ENCODE measurements at places on chromosomes 6 and 20. TPM values are rescaled to one million over a fixed set of nuclear protein-coding genes. Genes with fewer than 3 reads are reported as not detected.

DNA sequence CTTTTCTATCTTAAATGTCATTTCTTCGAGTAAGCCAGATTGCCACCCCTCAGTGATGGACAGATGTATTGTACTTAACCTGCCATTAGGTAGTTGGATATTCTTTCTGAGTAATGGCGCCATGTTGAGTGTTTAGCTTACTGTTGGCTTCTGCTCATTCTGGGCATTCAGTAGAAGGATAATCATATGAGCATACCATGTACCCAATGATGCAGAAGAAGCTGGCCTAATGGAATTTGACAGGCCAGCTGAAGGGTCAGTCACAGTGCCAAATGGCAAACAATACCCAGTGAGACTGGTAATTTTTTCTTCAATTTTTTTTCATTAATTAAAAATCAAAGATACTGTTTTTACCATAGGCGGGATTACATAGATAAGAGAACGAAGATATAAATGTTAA is 1010.8 kb upstream of the EYS start:
- no peak for DNase-seq
- no peak overlapping the region for H3K4me3 ChIP-seq
- H3K27ac ChIP-seq = no peak overlapping the region
- no peaks in the 10 kb centered on the region for H3K27me3 ChIP-seq
- H3K36me3 ChIP-seq = no peaks in the 10 kb centered on the region
- no peaks in the 10 kb centered on the region for H3K4me1 ChIP-seq

DNA sequence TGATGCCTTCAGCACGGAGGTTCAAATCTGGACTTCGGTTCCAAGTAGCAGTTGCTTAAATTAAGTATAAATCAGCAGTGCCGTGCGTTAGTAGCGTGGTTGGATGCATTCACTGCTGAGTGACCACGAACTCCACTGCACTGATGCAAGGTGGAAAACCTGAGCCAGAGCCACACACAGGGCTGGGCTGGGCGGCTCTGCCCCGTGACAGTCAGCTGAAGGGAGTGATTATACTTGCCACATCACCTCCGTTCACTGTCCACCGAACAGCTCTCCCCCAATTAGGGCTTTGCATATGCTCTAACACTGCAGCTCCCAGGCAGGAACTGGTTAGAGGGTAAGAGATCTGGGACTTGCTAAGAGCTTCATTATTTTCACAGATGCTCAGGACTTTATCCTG is 22.2 kb downstream of the PPP1R3G start:
- H3K4me3 ChIP-seq = no peak overlapping the region
- no peak for DNase-seq
- H3K27me3 ChIP-seq = no peaks in the 10 kb centered on the region
- H3K36me3 ChIP-seq = no peaks in the 10 kb centered on the region
- no peak overlapping the region for H3K27ac ChIP-seq

DNA sequence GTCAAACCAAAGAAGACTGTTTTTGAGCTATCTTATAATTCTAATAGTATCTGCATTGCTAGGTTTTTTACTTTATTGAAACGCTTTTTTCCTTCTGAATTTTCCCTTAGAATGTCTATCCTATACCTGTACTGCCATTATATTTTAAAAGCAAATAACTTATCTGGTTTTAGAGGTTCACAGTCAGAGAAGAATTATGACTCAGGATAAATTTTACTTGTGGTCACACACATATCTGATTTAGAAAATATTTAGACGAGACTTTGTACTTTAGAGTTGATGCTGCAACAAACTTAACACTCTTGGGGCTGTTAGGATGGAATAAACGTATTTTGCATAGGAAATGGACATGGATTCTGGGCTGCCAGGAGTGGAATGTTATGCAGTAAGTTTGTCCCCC is 33.0 kb downstream of the LMBRD1 start:
- H3K27me3 ChIP-seq = no peaks in the 10 kb centered on the region
- DNase-seq = no peak
- H3K4me3 ChIP-seq = no peak overlapping the region
- no peaks in the 10 kb centered on the region for H3K36me3 ChIP-seq

GRCh38 chr20:10263385-10264165 is 44.9 kb downstream of the SNAP25 start:
- no peak overlapping the region for H3K4me3 ChIP-seq
- no peaks in the 10 kb centered on the region for H3K36me3 ChIP-seq
- no peak for DNase-seq
- no peak overlapping the region for H3K27ac ChIP-seq

- H3K4me3 ChIP-seq = no peak overlapping the region
- no peak overlapping the region for H3K27ac ChIP-seq
- H3K27me3 ChIP-seq = no peaks in the 10 kb centered on the region
- H3K36me3 ChIP-seq = peaks cover 6% of the 10 kb centered on the region
Observed at GRCh38 chr20:63972312-63973159, 2.8 kb upstream of the ZNF512B start.

DNA sequence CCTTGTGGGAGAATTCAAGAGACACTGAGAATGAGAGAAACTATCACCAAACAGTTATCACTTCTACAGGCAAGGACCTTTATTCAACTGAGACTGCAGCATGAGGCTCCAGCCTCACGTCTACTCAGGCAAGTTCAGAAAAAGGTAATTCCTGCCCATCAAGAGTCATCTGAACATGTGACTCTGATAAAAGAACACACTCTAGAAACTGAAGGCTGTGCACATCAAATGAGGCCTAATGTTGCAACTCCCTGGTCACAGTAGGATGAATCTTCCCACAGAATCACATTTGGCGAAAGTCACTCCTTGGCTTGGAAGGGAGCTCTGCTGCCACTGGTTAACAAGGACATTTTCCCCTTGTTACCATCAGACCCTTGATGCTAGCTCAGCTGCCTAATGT is 71.2 kb upstream of the EMILIN3 start:
- H3K36me3 ChIP-seq = peaks cover 13% of the 10 kb centered on the region
- DNase-seq = no peak
- H3K4me3 ChIP-seq = no peak overlapping the region
- no peak overlapping the region for H3K27ac ChIP-seq
- H3K27me3 ChIP-seq = no peaks in the 10 kb centered on the region

GRCh38 chr6:25366903-25367545 is 87.8 kb downstream of the CARMIL1 start:
- H3K27me3 ChIP-seq = no peaks in the 10 kb centered on the region
- H3K4me1 ChIP-seq = peaks cover 48% of the 10 kb centered on the region
- no peak overlapping the region for H3K27ac ChIP-seq
- H3K4me3 ChIP-seq = peak overlapping the region; percentile 55
- no peaks in the 10 kb centered on the region for H3K36me3 ChIP-seq

DNA sequence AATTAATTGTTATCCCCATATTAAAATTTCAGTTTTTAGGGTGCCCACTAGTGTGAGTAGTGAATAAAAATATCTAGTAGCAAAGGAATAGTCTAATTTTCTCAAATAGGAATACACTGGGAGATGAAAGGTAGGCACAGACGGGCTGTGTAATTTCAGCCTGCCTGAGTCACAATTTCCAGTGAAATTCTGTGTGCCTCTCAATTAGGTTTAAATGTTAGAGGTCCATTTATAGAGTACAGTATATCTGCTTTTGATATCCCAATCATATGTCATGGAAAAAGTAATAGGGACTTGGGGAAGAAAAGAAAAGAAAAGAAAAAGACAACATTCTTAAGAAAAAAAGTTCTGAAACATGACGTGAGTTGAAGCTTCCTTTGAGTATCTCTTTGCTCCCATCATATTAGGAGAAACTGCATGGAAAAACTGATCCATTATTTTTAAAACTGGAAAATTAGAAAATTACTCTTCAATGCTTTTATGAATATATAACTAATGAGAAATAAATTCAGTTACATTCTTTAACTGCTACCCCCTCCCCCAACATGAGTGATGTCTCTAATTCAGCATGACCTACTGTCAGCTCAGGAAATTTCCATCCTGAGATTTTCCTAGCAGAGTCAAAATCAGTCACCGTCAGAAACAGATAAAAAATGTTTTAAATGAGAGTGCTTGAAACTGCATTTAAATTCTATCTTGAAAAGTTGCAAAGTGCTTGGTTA is 473.8 kb upstream of the HSF2 start:
- H3K36me3 ChIP-seq = no peaks in the 10 kb centered on the region
- no peak for DNase-seq
- H3K27me3 ChIP-seq = no peaks in the 10 kb centered on the region
- no peak overlapping the region for H3K27ac ChIP-seq
- no peaks in the 10 kb centered on the region for H3K4me1 ChIP-seq

Gene ERMARD
- 27.9 TPM for total RNA-seq

Gene TMEM74B
- 0.18 TPM for total RNA-seq

Gene FAM135A
- total RNA-seq = 5.8 TPM

Gene DNMT3B
- total RNA-seq = 1.4 TPM

Gene PTCRA
- not detected for total RNA-seq
